ENCODE measurements at places on chromosomes 5 and 9. TPM values are rescaled to one million over a fixed set of nuclear protein-coding genes. Genes with fewer than 3 reads are reported as not detected.

- no peaks in the 10 kb centered on the region for H3K36me3 ChIP-seq
- no peak for DNase-seq
- H3K27ac ChIP-seq: no peak overlapping the region
- peaks cover 2% of the 10 kb centered on the region for H3K4me1 ChIP-seq
- H3K4me3 ChIP-seq: no peak overlapping the region
Measured at GRCh38 chr9:14455243-14455642, 141.3 kb upstream of the NFIB start.

- no peaks in the 10 kb centered on the region for H3K36me3 ChIP-seq
- H3K4me1 ChIP-seq: no peaks in the 10 kb centered on the region
- DNase-seq: no peak
Measured at GRCh38 chr5:140857987-140858240, 2.2 kb downstream of the PCDHA10 start.

- no peaks in the 10 kb centered on the region for H3K4me1 ChIP-seq
- H3K36me3 ChIP-seq: no peaks in the 10 kb centered on the region
- H3K27ac ChIP-seq: no peak overlapping the region
- no peaks in the 10 kb centered on the region for H3K27me3 ChIP-seq
- no peak for DNase-seq
- no peak overlapping the region for H3K4me3 ChIP-seq
Measured at GRCh38 chr9:118059484-118060278, 355.5 kb downstream of the TLR4 start.

- H3K27ac ChIP-seq: no peak overlapping the region
- H3K4me1 ChIP-seq: no peaks in the 10 kb centered on the region
- H3K27me3 ChIP-seq: no peaks in the 10 kb centered on the region
- no peak for DNase-seq
- no peak overlapping the region for H3K4me3 ChIP-seq
Measured at GRCh38 chr5:62494772-62495171, 82.2 kb downstream of the IPO11 start.

DNA sequence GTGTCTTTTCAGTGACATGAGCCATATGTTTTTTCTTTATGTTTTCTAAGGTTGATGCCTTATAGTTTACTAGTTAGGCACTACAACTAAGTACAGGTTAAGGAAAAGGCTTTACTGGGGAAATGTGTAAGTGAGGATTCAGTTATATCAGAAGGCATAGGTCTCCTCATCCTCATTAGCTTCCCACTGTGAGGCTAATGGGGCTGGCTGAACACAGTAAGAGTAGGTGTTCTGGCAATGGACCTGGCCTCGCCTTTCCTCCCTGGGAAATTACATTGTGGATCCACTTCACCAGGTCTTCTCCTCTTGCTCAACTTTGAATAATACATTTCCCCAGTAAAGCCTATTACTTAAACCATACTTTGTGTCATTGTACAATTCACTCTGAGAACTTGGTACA lies 225.5 kb downstream of the PTPRD start:
- no peak overlapping the region for H3K4me3 ChIP-seq
- H3K27me3 ChIP-seq: no peaks in the 10 kb centered on the region
- H3K27ac ChIP-seq: no peak overlapping the region

DNAI1 gene
- not detected for total RNA-seq

DNA sequence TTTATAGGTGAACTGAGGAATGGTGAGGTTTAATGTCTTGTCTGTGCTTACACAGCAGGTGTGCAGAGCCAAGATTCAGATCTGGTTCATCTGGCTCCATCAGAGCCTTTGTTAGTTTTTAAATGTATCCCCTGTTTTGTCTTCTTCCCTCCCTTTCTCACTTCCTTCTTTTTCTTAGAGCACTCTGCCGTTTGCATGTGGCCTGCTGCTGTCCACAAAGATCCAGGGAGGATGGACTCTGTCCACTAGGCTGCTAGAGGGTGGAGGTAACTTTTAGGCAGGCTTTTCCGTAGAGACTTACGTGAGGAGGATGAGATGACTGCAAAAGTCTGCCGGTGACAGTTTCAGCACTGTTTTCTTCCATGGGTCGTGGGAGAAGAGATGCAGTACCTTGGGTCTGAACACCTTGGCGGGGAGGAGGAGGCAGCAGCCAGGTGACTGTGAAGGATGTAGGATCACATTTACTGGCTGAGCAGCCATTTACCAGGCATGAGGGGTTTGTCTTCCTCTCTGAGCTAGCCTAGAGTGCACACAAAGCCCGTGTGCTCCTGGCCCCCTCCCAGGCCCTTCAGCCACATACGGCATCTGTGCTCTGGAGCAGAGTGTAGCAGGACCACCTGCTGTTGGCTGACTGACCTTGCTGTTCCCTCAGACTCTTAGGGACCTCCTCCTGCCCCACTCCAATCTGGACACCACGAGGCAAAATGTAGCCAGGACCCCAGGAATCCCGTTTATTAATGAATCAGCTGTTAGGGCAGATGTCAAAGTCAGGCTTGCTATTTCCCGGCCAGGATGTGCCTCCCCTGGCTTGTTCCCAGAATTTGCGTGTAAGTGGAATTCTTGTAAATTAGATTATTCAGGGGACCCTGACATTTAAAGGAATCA lies 1.8 kb downstream of the NTMT1 start:
- H3K4me3 ChIP-seq: peak overlapping the region; percentile 96
- H3K4me1 ChIP-seq: peaks cover 47% of the 10 kb centered on the region
- no peak for DNase-seq
- H3K36me3 ChIP-seq: peaks cover 3% of the 10 kb centered on the region

DNA sequence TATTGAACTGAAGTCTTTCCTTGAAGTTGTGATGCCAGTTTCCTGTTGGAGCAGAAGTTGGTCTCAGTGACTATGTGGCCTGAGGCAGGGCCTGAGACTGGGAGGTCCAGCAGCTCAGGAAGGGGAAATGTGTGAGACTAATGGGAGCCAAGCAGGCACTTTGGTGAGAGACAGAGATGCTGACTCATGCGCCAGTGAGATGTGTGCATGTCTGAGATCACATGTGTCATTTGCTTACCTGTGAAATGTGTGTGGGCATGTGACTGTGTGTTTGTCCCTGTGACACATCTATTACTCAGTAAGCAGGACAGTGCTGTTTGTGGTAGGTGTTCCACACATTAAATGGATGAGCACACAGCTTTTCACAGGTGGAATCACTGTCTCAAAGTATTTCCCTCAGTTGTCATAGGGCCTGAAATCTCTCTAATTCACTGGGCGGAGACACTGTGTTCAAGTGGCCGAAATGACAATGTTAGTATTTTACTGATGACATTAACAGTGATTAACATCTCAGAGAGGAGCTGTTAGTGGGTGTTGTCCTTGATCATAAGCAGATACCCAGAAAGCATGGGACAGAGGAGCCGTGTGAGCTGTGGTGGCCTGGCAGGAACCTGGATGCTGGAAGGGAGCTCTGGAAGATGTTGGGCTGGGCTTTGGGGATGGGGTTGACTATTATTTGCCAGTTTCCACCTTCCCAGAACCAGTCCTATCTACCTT lies 7.4 kb downstream of the NPR2 start:
- DNase-seq: no peak
- H3K27ac ChIP-seq: no peak overlapping the region
- H3K4me3 ChIP-seq: no peak overlapping the region
- H3K27me3 ChIP-seq: no peaks in the 10 kb centered on the region
- peaks cover 12% of the 10 kb centered on the region for H3K36me3 ChIP-seq
- peaks cover 20% of the 10 kb centered on the region for H3K4me1 ChIP-seq

DNA sequence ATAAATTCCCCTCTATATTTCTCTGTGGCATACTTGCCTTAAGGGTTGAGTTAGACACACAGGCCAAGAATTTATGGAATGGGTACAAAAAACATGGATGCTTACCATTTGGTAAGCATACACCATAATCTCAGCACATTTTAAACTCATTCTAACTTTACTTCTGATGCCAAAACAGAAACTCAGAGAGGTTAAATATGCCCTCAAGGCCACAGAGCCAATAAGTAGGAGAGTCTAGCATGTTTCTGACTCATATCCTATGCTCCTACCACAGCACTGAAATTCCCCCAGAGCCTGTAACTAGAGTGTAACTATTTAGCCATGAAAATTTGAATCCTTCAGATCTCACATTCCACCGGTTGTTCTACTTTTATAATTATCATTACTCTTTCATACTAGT lies 559.7 kb downstream of the ACTL7B start:
- no peak for DNase-seq
- H3K4me3 ChIP-seq: no peak overlapping the region
- H3K36me3 ChIP-seq: no peaks in the 10 kb centered on the region
- no peaks in the 10 kb centered on the region for H3K27me3 ChIP-seq
- no peak overlapping the region for H3K27ac ChIP-seq

AMACR gene
- total RNA-seq: 2.0 TPM

CSF1R gene
- 2.7 TPM for total RNA-seq

SPATA31E1 gene
- not detected for total RNA-seq

GRCh38 chr5:74589204-74590056 lies 51.1 kb downstream of the ENC1 start:
- peaks cover 26% of the 10 kb centered on the region for H3K27me3 ChIP-seq
- no peak overlapping the region for H3K4me3 ChIP-seq
- peaks cover 2% of the 10 kb centered on the region for H3K36me3 ChIP-seq
- peaks cover 8% of the 10 kb centered on the region for H3K4me1 ChIP-seq
- no peak overlapping the region for H3K27ac ChIP-seq

SH3TC2 gene
- 0.72 TPM for total RNA-seq

SHC3 gene
- total RNA-seq: not detected

DNA sequence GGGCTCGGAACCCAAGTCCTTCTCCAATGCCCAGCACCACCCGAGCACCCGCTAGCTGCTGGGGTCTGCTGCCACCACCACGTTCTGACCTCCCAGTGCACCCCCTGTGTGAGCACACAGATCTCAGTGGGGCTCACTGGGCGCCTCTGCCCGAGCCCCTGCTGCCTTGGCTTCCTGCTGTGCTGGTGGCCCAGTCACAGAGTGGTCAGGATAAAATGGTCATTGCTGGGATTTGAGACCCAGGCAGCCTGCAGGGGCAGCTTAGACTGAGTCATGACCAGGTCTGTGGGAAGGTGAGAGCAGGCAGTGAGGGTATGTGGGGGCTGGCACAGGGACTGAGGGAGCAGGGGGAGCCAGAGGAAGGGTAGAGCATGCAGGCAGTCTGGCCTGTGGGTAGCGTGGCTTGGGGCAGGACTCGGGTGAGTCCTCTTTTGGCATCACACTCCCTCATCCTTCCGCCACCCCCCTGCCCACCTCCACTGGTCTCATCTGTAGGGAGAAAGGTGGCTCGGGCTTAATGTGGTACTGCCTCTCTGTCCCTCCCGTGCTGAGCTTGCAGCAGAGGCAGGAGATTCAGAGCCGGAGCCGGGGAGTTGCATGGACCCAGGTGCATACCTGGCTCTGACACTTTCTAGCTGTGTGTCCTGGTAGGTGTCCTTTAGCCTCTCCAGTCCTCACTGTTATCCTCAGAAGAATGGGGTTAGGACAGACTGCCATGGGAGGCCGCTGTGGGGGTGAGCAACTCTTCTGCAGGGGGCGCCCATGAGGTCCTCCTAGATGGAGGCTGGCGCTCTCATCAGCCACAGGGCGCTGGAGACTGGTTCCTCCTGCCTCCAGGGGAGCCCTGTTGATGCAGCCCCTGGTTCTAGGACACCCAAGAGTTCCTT lies 32.1 kb downstream of the USP20 start:
- peak overlapping the region; percentile 96 for H3K27ac ChIP-seq
- no peaks in the 10 kb centered on the region for H3K36me3 ChIP-seq

MAMDC2 gene
- not detected for total RNA-seq

TOR4A gene
- total RNA-seq: 4.0 TPM

DBH gene
- total RNA-seq: 0.18 TPM

SPATA31A3 gene
- not detected for total RNA-seq

DNA sequence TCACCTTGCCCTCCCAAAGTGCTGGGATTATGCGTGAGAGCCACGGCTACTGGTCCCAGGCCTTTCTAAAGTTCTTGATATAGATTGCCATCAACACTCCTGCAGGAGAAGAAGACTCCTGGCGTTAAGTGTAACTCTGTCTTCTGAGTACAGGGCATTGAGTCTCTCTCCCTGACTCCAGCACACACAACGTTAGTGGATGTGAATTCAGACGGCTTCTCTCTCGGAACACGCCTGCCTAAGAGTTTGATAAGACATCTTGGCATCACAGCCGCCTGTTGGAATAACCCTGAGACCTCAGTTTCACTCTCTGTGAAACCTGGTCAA lies 27.5 kb upstream of the PPARGC1B start:
- H3K27ac ChIP-seq: no peak overlapping the region
- H3K27me3 ChIP-seq: peaks cover 35% of the 10 kb centered on the region
- no peak overlapping the region for H3K4me3 ChIP-seq
- peaks cover 5% of the 10 kb centered on the region for H3K36me3 ChIP-seq
- no peak for DNase-seq

- H3K27me3 ChIP-seq: no peaks in the 10 kb centered on the region
- H3K27ac ChIP-seq: no peak overlapping the region
- peaks cover 8% of the 10 kb centered on the region for H3K36me3 ChIP-seq
- peaks cover 10% of the 10 kb centered on the region for H3K4me1 ChIP-seq
- DNase-seq: no peak
Measured at GRCh38 chr5:67095346-67096171, 101.0 kb downstream of the CD180 start.

Data from T-helper 17 cell (primary cell).